ENCODE measurements at places on chromosomes 16 and 17.

DNA sequence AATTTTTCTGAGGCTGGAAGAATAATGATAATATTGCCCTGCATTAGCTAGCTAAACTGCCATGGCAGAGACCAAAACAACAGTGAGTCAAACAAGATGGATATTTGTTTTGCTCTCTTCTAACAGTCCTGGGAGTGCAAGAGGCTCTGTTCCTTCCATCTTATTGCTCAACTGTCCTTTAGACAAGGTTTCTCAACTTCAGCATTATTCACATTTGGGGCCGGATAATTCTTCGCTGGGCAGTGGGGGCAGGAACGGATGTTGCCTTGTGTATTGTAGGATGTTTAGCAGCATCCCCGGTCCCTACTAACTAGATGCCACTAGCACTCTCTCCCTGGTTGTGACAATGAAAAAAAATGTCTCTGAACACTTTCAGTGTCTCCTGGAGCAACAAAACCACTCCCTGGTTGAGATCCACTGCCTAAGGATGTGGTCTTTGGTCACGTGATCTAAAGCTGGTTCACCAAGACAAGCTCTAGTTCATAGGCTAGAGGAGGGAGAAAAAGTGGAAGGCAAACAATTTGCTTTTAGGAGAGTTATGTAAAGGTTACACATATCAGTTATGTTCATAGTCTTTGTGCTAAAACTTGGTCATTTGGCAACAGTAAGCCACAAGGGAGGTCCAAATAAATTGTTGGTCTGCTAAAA, 144.4 kb downstream of the PCTP start:
- no peak for DNase-seq

DNA sequence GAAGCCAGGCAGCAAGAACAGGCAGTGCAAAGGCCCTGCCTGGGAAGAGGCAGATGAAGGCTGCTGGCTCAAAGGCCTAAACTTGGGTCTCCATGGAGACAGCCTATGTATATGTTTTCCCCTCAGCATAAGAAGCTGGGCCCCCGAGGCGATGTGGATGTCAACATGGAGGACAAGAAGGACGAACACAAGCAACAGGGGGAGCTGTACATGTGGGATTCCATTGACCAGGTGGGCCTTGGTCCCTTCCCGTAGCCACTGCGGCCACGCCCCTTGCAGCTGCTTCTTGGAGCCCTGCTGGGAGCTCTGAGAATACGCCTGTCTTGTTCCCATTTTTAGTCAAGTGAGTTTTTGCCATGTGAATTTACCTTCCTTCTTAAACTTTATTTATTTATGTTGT, 106.0 kb downstream of the SDR42E1 start:
- DNase-seq = no peak

DNA sequence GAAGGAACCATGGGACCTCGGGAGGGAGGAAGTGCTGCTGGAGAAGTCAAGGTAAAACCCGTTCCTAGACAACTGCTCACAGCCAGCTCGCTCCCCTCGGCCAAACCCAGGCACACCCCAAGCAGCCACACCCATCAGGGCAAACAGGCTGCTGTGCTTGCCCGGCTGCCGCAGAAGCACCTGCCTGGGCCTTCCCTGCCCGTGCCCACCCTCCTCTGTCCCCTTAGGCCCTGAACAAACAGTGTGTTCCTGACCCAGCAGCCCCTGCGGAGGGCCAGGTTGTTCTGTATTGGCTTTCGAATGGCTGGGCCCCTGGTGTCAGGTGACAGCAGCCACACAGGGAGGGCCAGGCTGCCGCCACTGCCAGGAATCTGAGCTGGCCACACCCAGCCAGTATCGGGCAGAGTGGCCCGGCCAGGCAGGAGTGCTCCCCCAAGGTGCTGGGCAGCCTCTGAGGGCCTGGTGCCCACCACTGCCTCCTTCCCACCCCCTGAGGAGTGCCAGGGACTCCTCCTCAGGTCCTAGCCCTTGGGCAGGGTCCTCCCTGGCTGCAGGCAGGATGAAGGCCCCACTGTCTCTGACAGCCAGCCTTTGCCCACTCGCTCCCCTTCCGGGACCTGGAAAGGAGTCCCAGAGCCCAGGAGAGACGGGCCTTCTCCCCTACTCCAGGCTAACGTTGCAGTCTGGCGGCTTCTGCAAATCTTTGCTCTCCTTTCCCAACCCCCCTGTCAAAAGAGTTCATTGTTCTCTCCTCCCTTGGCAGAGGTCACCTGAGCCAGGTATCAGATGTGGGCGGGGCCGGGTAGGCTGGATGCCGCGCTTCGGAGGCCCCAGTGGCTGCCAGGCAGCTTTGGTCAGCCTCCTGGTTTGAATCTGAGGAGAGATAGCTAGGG, 24.0 kb downstream of the LLGL2 start:
- peak; percentile 93 for DNase-seq

GRCh38 chr17:51667706-51668083, 407.3 kb downstream of the UTP18 start:
- DNase-seq = no peak

DNA sequence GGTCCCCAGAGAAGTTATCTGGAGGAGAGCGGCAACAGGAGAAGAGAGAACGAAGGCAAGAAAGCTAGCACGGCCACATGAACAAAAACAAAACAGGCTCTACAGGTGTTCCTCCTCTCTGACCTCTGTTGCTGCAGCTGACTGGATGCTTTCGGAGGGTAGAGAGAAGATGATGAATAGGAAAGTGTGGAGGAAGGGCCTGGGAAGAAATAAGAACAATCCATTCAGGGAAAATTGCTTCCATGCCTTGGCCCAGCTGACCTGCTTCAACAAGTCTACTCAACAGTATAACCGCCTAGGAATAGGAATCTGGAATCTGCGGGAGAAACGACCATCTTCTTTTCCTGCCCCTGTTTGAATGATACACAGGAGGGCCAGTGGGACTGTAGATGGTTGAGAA, 258.5 kb downstream of the ZFHX3 start:
- no peak for DNase-seq

DNA sequence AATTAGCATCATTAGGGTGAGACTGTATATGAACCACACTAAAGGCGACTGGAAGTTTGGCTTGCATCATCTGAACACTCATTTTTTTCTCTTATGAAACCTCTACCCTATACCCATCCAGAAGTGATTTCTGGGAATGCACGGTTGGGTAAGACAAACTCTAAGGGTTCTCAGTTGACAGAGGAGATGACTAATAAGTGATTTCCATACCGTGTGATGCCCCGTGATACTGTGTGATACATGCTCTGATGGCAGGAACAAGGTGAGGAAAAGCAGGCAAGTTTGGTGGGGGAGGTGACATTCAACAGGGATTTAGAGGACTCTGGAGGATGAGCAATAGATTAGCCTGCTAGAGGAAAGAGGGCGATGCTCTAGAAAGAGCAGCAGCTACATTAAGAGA, 156.4 kb upstream of the CCL2 start:
- DNase-seq = no peak

DNA sequence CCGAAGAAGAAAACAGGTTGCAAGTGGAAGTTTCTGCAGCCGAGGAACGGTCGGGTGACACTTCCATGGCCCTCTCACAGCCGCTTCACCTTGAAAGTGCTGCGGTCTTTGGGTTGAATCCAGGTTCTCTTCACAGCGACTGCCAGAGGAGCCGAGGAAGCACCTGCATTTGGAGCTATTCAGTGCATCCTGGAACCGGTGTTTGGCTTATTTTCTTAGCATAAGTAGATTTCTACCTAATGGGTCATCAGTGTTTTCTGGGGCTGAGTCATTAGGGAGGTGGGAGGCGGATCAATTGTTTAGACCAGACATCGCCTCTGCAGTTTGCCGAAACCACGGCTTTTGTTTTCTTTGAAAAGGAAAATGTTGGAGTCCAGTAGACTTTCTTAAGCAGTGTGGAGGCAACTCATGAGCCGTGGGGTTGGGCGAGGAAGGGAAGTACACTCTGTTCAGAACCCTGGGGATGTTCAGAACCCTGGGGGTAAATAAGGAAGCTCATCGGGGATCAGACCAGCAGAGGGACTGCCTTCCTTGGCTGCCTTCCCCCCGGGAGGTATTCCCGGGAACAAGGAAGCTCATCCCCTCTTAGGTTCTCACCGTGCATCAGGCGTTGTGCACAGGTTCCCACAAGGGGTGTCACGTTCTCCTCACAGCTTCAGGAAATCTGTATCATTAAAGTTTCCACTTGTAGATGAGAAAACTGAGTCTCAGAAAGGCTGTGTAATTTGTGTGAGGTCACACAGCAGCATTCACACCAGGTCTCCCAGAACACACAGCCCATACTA, 361.5 kb downstream of the SNX29 start:
- no peak for DNase-seq

DNA sequence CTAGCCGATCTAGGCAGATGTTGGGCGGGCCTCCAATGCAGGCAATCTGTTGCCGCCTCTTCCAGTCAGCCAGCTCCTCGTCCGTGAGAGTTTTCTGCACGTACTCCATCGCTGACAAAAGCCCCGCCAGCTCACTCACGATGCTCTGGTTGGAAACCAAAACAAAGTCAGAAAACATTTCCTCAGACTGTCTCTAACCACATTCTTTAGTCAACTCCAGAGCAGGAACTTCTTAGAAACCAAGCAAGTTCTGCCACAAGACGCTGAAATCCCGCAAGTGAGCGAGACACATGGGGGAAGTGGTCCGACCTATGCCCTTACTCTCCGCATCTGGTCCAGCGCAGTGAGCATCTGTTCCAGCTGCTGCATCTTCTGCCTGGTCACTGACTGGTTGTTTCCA, 49.1 kb downstream of the STAT5A start:
- DNase-seq = no peak

- no peak for DNase-seq
Observed at GRCh38 chr16:83031524-83031923, 404.8 kb downstream of the CDH13 start.

GRCh38 chr17:77375108-77375916, 234.5 kb downstream of the SEC14L1 start:
- no peak for DNase-seq

DNA sequence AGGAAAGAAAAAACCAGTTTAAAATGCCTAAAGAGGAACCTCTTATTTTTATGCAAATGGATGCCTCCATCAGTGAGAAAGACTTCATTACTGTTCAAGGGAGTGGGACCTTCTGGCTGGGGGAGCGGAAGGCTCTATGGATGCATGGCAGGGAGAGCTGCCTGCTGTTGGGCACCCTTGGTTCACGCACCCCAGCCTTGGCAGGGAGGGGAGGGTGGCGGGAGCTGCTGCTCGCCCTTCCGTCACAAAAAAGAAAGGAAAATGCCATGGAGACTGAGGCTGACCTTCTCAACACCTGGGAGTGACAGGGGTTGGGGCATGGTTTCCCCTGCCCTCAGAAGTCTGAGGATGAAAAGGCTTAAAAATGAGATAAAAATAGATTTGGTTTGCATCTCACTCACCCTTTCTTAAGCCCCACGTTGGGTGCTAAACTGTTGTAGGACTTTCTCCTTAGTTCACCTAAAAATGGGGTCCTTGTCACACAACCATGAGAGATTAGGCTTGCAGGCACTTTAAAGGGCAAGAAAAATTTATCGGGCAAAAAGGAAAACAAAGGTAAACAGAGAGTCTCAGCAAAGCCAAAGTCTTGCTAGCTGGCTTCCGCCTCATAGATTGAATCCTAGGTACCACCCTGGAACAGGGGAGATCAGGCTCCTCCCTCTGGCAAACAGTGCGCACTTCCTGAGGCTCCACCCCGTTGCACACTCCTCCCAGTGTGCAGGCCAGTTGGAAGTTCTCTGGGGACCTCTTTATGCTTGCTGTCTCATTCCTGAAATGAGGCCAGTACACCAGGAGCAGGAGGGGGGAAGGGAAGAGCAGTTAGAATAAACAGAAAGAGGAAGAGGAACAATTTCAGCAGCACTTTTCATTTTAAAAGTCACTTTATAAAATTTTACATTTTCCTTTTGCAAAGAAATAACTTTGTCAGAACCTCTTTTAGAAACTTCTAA, 31.6 kb downstream of the PHKB start:
- no peak for DNase-seq

GRCh38 chr17:73571511-73572130, 72.6 kb downstream of the SDK2 start:
- DNase-seq = no peak

- DNase-seq = no peak
Observed at GRCh38 chr16:87856791-87857228, 12.5 kb downstream of the SLC7A5 start.

DNA sequence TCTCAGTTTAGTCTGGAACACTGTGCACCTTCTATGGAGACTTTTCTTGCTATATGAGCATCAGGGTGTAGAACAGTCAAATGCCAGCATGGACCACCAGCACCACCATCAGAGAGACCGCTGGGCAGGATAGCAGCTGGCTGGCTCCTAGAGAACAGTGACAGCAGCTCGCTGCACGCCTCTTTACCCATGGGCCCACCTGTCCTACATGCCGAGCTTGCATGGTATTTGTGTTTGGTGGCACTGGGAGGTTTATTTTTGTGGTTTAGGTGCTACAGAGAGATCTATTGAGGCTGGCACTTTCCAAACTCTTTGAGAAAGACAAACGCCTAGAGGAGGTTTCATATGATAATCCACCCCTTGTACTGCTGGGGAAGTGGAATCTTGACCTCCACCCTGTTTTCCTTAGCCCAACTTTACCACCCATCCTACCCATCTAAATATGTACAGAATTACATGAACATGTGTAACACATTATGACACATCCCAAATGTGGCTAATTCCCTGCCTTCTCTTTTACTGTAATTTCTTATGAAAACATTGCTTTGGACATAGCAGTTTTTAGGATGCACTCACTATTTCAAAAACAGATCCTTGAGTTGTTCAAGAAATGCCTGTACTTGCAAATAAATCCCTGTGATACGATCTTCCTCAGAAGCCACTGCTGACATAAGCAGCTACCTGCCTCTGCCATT, 46.3 kb downstream of the COG7 start:
- no peak for DNase-seq

GRCh38 chr16:85757341-85757822, 6.5 kb upstream of the C16orf74 start:
- DNase-seq = no peak

- no peak for DNase-seq
Observed at GRCh38 chr17:18362698-18363100, 651 bp downstream of the SHMT1 start.

DNA sequence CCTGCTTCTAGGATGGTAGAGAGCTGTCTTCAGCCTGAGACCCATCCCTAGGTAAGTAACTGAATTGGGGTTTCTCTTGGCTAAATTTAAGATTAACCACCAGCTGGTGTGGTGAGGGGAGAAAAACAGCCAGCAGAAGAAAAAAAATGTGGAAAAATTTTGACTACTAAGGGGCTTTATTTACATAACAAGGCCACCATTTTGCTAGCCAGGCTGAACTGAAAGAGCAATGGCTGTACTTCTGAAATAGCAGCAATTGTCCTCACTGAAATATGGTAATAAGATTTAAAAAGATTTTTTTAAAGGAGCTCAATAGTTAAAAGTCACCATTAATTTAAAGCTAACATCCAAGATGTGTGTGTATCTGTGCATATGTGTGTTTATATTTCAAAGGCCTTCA, 12.4 kb upstream of the TRIM25 start:
- DNase-seq = no peak
